ENCODE measurements at places on chromosomes 4 and X.

- H3K4me1 ChIP-seq = no peaks in the 10 kb centered on the region
- H3K27ac ChIP-seq = no peak overlapping the region
- H3K4me3 ChIP-seq = no peak overlapping the region
- no peak for DNase-seq
Measured at GRCh38 chrX:31316340-31316991, 244.6 kb upstream of the FTHL17 start.

DNA sequence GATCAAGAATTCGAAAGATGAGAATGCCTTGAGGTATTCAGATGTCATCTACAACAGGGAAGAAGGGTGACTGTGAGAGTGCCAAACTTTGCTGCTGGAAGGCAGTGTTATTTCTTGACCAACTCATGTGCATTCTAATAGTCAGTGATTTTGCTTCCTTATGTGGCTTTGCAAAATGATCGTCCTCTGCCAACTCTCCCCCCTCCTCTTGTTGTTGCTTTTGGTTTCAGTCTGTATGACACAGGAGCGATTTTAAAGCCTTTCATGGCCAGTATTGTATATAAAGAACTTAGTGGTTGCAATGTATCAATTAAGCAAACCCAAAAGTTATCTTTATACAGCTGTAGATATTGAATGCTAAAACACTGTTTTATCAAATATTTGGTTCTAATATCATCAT lies 379.1 kb downstream of the IL1RAPL1 start:
- no peaks in the 10 kb centered on the region for H3K27me3 ChIP-seq
- no peak for DNase-seq
- H3K36me3 ChIP-seq = no peaks in the 10 kb centered on the region

GRCh38 chr4:30847167-30847566 lies 127.0 kb downstream of the PCDH7 start:
- no peak overlapping the region for H3K4me3 ChIP-seq
- H3K36me3 ChIP-seq = peaks cover 13% of the 10 kb centered on the region
- DNase-seq = no peak
- H3K27ac ChIP-seq = peak overlapping the region; percentile 100
- no peaks in the 10 kb centered on the region for H3K27me3 ChIP-seq

DNA sequence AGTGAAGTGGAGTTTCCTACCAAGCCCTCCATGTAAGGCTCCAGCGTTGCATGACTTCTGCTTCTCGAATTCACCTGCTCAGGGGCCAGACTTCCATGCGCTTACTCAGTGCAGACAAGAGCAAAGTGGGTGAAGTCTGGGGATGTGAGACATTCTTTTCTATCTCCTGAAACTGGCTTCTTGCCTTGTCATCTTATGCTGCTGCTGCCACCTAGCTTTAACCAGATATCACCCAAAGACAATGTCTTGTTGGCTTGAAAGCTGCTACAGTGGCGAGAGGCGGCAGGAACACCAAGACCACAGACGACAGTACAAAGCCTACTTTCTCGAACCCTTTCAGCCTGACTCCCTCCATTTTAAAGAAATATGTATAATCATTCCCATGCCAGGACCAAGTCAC lies 103.6 kb upstream of the ADGRG2 start:
- H3K27me3 ChIP-seq = no peaks in the 10 kb centered on the region
- no peak overlapping the region for H3K27ac ChIP-seq
- no peaks in the 10 kb centered on the region for H3K4me1 ChIP-seq
- no peak overlapping the region for H3K4me3 ChIP-seq
- H3K36me3 ChIP-seq = no peaks in the 10 kb centered on the region

DNA sequence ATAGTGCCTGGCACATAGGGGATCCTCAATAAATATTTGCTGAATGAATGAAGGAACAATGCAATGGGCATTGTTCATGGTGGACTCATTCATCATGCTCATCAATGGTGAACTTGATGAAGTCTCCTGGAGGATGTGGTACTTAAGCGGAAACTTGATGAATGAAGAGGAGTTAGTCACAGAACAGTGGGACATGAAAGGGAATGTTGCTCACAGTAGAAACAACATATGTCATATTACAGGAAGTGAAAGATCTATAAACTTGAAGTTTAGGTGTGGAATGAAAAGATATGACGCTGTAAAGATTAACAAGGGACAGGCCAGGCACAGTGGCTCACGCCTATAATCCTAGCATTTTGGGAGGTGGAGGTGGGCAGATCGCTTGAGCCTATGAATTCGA lies 224.1 kb downstream of the PPP3CA start:
- no peak overlapping the region for H3K4me3 ChIP-seq
- H3K27me3 ChIP-seq = no peaks in the 10 kb centered on the region
- DNase-seq = peak; percentile 94
- peaks cover 84% of the 10 kb centered on the region for H3K4me1 ChIP-seq
- peak overlapping the region; percentile 96 for H3K27ac ChIP-seq
- no peaks in the 10 kb centered on the region for H3K36me3 ChIP-seq

DNA sequence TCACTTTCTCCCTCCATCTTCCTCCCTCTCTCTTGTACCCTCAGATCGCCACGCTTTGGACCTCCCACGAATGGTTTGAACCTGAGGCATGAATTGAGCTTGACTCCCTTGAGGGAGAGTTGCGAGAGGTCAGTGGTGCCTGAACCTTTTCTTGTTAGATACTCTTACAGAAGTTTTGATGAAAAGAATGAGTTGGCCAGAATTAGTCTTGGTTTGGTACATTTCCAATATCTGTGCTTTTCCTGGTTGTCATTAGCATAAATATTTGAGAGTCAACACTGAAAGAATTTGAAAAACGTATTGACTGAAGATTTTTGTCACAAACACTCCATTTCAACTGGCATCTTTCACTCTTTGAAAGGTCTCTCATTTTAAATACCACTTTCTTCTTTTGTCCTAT lies 510.6 kb upstream of the DIPK2B start:
- no peak for DNase-seq
- no peaks in the 10 kb centered on the region for H3K27me3 ChIP-seq
- H3K4me1 ChIP-seq = peaks cover 76% of the 10 kb centered on the region
- H3K27ac ChIP-seq = peak overlapping the region; percentile 99

DNA sequence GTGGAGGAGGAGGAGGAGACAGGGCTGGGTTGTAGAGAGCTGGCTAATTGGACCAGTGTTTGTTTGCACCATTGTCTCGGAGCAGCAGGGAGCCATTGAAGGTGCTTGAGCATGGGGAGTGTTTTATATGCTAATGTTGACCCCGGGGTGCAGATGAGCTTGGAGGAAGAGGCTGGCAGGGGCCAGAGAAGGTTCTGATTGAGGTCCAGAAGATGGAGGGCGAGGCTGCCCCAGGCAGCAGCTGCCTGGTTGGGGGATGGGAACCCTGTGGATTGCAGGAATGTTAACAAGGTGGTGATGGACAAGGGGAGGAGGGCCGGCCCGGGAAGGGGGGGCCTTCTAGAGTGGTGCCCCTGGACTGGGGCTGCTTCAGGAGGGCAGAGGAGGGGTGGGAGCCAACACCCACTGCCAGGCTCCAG lies 18.0 kb downstream of the DOK7 start:
- peaks cover 32% of the 10 kb centered on the region for H3K4me1 ChIP-seq
- H3K36me3 ChIP-seq = no peaks in the 10 kb centered on the region
- H3K4me3 ChIP-seq = no peak overlapping the region
- H3K27ac ChIP-seq = peak overlapping the region; percentile 8
- DNase-seq = no peak

DNA sequence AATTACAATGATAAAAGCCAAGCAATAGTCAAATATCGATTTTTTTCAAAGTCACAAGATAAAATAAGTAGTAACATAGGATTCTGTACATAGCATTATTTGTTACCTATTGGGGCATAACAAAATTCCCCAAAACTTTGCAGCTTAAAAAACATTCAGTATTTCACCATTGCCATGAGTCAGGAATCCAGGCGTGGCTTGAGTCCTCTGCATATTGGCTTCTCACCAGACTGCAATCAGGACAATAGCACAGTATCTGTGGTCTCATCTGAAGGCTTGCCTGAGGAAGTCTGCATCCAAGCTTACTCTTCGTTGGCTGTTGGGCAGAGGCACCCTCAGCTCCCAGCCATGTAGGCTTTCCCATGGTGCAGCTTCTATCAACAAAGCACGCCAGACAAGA lies 6.2 kb upstream of the CTBP1 start:
- H3K27me3 ChIP-seq = no peaks in the 10 kb centered on the region
- no peak overlapping the region for H3K4me3 ChIP-seq
- H3K36me3 ChIP-seq = no peaks in the 10 kb centered on the region
- no peak overlapping the region for H3K27ac ChIP-seq

- no peaks in the 10 kb centered on the region for H3K36me3 ChIP-seq
- no peak overlapping the region for H3K4me3 ChIP-seq
- H3K4me1 ChIP-seq = peaks cover 13% of the 10 kb centered on the region
- no peaks in the 10 kb centered on the region for H3K27me3 ChIP-seq
- no peak for DNase-seq
Measured at GRCh38 chrX:71251466-71251973, 2.4 kb downstream of the ZMYM3 start.

GRCh38 chr4:64814616-64815015 lies 405.4 kb upstream of the TECRL start:
- no peaks in the 10 kb centered on the region for H3K4me1 ChIP-seq
- DNase-seq = no peak
- H3K36me3 ChIP-seq = no peaks in the 10 kb centered on the region
- H3K27me3 ChIP-seq = no peaks in the 10 kb centered on the region

GRCh38 chr4:8168232-8168631 lies 9.6 kb upstream of the ABLIM2 start:
- no peak overlapping the region for H3K4me3 ChIP-seq

GRCh38 chr4:74456056-74456744 lies 11.3 kb downstream of the AREG start:
- H3K4me1 ChIP-seq = peaks cover 67% of the 10 kb centered on the region
- peaks cover 26% of the 10 kb centered on the region for H3K36me3 ChIP-seq

- H3K27me3 ChIP-seq = no peaks in the 10 kb centered on the region
- H3K4me1 ChIP-seq = peaks cover 38% of the 10 kb centered on the region
Measured at GRCh38 chr4:76665153-76665552, 230.1 kb downstream of the SHROOM3 start.

DNA sequence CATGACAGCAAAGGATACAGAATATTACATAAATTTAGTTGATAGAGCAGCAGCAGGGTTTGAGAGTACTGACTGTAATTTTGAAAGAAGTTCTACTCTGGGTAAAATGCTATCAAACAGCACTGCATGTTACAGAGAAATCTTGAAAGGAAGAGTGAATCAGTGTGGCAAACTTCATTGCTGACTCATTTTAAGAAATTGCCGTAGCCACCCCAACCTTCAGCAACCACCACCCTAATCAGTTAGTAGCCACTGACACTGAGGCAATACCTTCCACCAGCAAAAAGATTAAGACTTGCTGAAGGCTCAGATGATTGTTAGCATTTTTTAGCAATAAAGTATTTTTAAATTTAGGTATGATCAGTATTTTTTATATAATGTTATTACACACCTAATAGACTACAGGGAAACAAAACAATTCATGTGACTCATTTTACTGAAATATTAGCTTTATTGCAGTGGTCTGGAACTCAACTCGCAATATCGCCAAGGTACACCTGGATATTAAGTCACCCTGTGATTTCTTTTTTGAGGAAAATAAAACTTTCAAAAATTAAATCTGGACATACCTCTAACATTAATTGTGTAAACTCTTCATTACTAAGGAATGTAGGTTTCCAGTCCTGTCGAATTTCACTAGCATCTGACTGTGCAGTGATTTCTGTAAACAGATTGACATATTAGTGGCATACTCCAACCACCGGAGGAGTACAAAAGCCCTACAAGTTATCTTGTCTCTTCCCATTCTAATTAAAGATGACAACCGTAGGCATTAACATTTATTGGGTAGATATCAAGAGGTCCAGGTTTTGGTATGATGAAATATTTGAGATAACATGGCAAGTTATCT lies 71.1 kb downstream of the CLOCK start:
- no peak overlapping the region for H3K4me3 ChIP-seq
- H3K4me1 ChIP-seq = no peaks in the 10 kb centered on the region
- no peaks in the 10 kb centered on the region for H3K27me3 ChIP-seq
- H3K27ac ChIP-seq = no peak overlapping the region
- no peak for DNase-seq

DNA sequence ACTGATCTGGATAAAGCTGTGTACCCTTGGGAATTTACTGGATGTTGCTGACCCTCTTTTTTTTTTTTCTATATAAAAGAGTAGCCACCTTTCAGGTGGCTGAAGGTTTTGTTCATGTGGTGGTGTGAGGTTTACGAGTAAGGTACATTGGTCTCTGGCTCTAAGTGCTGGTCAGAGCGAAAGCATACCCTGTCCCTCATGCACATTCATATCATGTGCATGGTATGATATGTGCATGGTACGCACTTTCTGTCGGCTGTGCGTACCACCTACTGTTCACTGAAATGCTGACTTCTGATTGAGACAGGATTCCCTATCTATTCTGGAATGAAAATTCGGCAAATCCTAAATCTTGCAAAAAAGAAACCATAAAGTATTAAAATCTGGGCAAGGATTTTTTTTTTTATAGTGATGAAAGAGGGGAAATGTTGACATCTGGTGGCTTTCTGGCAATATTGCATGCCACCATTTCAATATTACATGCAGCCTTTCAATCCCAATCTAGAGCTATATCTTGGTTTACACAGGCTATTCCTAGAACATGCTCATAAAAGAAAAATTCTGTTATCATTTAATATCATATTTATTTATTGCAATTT lies 32.8 kb downstream of the FAM149A start:
- H3K27ac ChIP-seq = no peak overlapping the region
- DNase-seq = peak; percentile 12
- H3K4me1 ChIP-seq = peaks cover 9% of the 10 kb centered on the region
- no peaks in the 10 kb centered on the region for H3K36me3 ChIP-seq
- H3K27me3 ChIP-seq = no peaks in the 10 kb centered on the region
- H3K4me3 ChIP-seq = no peak overlapping the region

DNA sequence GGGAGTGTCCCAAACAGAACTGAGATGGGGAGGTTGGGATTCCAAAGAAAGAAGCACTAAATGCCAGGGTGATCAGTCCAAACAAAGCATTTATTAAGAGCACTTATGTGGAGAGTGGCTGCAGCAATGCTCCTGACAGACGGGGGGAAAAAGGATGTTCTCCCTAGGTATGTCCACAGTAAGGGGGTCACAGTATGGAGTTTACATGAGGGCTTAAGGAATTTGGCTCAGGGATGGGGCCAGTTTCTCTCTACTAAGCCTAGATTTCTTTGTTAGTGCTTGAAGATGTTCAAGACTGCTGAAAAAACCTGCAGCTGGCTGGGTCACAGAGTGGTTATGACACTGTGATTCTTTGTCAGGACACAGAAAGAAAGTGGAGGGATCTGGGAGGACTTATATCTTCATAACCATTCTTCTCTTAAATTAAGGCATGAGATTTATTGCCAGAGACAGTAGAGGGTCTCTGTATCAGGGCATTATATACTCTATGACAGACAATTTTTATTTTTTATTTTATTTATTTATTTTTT lies 1468.0 kb downstream of the C4orf33 start:
- H3K36me3 ChIP-seq = no peaks in the 10 kb centered on the region
- H3K4me1 ChIP-seq = no peaks in the 10 kb centered on the region
- H3K4me3 ChIP-seq = peak overlapping the region; percentile 36
- no peaks in the 10 kb centered on the region for H3K27me3 ChIP-seq
- H3K27ac ChIP-seq = no peak overlapping the region
